Cardiac muscle cell (in vitro differentiated cells and primary cell): ENCODE measurements at places on chromosomes 1 and 21.

GRCh38 chr1:161330346-161330745, 16.2 kb downstream of the SDHC start:
- H3K27me3 ChIP-seq = no peaks in the 10 kb centered on the region
- H3K4me1 ChIP-seq = no peaks in the 10 kb centered on the region
- no peak for DNase-seq
- H3K27ac ChIP-seq = no peak overlapping the region

GRCh38 chr1:41432481-41433280, 51.8 kb downstream of the EDN2 start:
- no peak overlapping the region for H3K27ac ChIP-seq
- H3K36me3 ChIP-seq = no peaks in the 10 kb centered on the region
- no peak overlapping the region for H3K4me3 ChIP-seq

GRCh38 chr1:46491443-46492268, 2.0 kb downstream of the DMBX1 start:
- DNase-seq = no peak
- no peaks in the 10 kb centered on the region for H3K36me3 ChIP-seq
- H3K27me3 ChIP-seq = peaks cover 100% of the 10 kb centered on the region
- peaks cover 6% of the 10 kb centered on the region for H3K4me1 ChIP-seq
- H3K27ac ChIP-seq = no peak overlapping the region
- H3K4me3 ChIP-seq = no peak overlapping the region

DNA sequence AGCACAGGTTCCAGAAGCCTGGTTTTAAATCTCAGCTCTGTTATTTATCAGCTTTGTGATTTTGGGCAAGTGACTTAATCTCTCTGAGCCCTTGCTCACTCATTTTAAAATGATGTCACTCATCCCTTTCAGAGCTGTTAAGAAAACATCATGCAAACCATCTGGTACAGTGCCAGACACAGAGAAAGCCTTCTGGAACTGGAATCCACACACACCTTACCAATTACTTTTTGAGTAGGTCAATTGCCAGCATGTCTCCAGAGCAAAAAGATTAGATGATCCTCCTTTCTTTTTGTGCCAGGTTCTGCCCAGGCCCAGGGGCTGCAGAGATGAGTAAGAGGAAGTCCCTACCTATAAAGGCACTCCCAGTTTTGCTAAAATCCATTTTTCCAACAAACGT, 61.3 kb downstream of the ROR1 start:
- H3K4me3 ChIP-seq = no peak overlapping the region
- H3K36me3 ChIP-seq = no peaks in the 10 kb centered on the region
- peaks cover 33% of the 10 kb centered on the region for H3K4me1 ChIP-seq

DNA sequence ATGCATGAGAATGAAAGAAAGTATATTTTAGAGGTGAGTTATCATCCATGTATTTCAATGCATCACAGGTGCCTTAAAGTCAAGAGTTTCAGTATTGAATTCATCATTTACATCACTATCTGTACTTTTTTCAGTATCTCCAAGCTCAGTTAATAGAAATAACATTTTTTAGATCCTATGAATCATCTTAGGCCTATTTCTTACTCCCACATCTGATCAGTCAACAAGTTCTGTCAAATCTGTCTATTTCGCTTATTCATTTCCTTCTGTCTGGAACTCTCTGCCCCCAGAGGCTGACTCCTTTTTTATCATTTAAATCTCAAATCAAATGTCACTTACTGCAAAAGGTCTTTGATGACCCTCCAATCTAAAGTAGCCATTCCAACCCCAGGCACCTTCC, 295.2 kb downstream of the LRRC7 start:
- H3K4me3 ChIP-seq = no peak overlapping the region
- no peak for DNase-seq
- H3K27ac ChIP-seq = no peak overlapping the region
- no peaks in the 10 kb centered on the region for H3K27me3 ChIP-seq
- no peaks in the 10 kb centered on the region for H3K4me1 ChIP-seq

DNA sequence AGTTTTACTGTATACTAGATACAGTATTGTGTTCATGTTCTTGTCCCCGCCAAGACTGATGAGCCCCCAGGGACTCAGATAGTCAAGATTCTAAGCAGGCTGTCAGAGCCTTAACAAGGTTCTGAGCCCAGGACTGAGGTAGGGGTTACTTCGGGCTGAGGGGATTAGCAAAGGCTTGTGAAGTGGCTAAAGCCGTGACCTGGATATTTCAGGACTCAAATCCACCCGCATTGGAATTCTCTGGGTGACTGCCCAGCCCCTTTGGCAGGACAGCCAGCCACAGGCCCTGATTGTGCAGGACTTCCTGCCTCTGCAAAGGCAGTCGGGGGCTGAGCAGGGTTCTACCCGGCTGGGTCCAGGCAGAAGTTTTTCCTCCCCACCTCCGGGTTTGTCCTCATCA, at the start of gene PLA2G5:
Gene PLA2G5, plus strand, starts transcription at position 321 of the 400 bp plus-strand sequence. CDS start 14,637 bp downstream, outside the sequence.
- no peaks in the 10 kb centered on the region for H3K36me3 ChIP-seq
- no peak within 1 kb of the TSS for H3K27ac ChIP-seq
- H3K4me1 ChIP-seq = no peaks in the 10 kb centered on the region
- H3K27me3 ChIP-seq = no peaks in the 10 kb centered on the region
- DNase-seq = peak; percentile 17

DNA sequence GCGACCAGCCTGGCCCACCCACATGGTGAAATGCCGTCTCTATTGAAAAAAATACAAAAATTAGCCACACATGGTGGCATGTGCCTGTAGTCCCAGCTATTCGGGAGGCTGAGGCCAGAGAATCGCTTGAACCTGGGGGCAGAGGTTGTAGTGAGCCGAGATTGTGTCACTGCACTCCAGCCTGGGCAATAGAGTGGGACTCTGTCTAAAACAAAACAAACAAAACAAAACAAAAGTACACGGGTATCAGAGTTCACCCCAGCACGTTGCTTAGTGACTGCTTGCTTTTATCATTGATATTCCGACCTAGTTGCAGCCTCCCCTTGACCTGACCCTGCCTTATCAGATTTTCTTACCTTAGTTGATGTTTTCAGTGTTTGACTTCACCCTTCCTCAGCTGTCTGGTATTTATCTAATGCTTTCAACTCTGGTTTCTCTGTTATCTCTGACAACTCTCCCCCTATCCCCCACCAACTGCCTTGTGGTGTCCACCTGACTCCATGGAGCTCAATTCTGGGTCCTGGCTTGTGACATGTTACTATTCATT, 5.1 kb downstream of the TLCD4 start:
- H3K27me3 ChIP-seq = no peaks in the 10 kb centered on the region
- DNase-seq = no peak
- H3K4me1 ChIP-seq = peaks cover 26% of the 10 kb centered on the region
- no peak overlapping the region for H3K4me3 ChIP-seq
- H3K27ac ChIP-seq = no peak overlapping the region
- no peaks in the 10 kb centered on the region for H3K36me3 ChIP-seq

- H3K4me1 ChIP-seq = no peaks in the 10 kb centered on the region
- no peaks in the 10 kb centered on the region for H3K27me3 ChIP-seq
- no peak overlapping the region for H3K4me3 ChIP-seq
- no peaks in the 10 kb centered on the region for H3K36me3 ChIP-seq
- no peak overlapping the region for H3K27ac ChIP-seq
These were observed 82.3 kb downstream of the HMCN1 start for GRCh38 chr1:185816460-185816859.

DNA sequence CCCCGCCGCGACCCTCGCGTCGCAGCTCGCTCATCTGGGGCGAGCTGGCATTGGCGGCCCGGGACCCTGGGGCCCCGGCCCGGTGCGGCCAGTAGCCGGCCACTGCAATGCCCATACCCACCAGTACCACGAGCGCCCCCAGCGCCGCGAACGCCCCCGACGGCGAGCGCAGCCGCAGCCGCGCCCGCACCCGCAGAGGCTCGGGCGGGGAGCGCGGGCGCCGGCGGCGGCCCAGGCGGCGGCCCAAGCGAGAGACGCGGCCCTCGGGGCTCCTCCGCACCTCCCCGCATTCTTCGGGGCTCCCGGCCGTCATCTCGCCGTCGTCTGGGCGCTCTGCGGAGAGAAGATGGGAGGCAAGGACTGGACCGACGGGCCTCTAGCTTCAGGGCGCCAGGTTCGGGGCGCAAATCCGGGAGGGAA, 2.2 kb downstream of the TMEM200B start:
- no peaks in the 10 kb centered on the region for H3K36me3 ChIP-seq
- peak overlapping the region; percentile 42 for H3K4me3 ChIP-seq
- peak; percentile 24 for DNase-seq
- H3K4me1 ChIP-seq = peaks cover 3% of the 10 kb centered on the region
- peaks cover 18% of the 10 kb centered on the region for H3K27me3 ChIP-seq
- H3K27ac ChIP-seq = no peak overlapping the region

GRCh38 chr21:24826822-24827221, 780.5 kb downstream of the MRPL39 start:
- no peak overlapping the region for H3K27ac ChIP-seq
- peaks cover 11% of the 10 kb centered on the region for H3K4me1 ChIP-seq
- H3K4me3 ChIP-seq = no peak overlapping the region
- H3K36me3 ChIP-seq = no peaks in the 10 kb centered on the region
- H3K27me3 ChIP-seq = no peaks in the 10 kb centered on the region

DNA sequence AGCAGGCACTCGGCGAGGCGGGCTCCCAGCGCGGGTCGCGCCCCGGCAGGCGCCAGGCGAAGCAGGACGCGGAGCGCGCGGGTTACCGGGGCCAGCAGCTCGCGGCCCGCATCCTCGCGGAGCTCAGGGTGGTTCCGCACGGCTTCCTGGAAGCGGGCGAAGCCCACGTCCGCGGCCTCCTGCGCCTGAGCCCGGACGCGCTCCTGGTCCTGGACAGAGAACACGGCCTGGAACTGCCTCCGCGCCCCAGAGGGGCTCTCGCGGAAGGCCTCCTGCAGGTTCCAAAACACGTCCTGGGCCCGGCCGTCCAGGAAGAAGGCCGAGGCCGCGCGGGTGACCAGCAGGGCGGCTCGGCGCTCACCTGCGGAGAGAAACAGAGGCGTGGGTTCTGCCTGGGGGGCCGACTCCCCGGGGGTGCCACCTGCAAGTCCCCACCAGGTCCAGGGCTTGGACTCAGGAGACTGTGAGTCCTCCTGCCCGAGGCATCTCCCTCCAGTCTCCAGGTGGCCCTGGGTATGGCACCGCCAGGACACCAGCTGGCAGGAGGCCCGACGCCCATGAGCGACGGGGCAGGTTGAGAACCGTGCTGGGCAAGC, 11.4 kb downstream of the TTC34 start:
- no peak for DNase-seq
- H3K27me3 ChIP-seq = no peaks in the 10 kb centered on the region
- H3K27ac ChIP-seq = no peak overlapping the region
- no peaks in the 10 kb centered on the region for H3K36me3 ChIP-seq
- H3K4me1 ChIP-seq = no peaks in the 10 kb centered on the region
